ENCODE measurements at places on chromosomes 5 and 9.
A peak's percentile ranks its signal among the peaks of the same experiment; 100 is the strongest.

GRCh38 chr5:86442036-86442745 lies 175.6 kb upstream of the COX7C start:
- no peak for DNase-seq

DNA sequence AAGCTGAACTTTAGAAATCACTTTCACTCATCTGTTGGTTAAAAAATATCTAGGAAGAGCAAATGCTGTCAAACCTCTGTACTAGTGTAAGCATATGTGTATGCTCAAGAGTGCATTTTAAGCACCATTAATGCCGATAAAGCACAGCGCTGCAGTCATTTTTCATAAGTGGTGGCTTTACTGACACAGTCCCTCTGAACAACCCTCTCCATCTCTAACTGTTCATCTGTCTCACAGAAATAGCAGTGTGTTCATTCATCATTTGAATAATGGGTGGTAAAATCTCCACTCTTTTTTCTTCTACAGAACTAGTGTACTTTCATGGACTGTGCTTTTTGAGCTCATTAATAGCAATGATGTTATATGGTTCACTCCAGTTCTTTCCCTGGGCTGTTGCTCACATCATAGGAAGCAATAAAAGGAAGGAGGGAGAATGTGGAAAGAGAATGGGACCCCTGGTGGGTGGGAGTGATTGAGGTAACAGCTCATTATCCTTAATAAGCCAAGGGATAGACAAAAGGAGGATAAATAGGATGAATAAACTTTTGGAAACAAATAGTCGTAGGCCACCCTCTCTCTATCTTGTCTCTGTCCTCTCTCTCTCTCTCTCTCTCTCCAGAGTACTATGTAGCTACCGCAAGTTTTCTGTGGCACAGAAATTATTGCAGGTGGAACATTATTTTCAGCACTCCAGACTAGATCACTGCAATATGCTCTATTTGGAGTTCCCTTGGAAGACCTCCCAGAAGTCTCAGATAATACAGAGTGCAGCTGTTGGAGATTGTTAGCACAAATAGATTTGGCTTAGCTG lies 117.9 kb upstream of the PRDM9 start:
- peak; percentile 91 for DNase-seq

GRCh38 chr9:123658792-123659191 lies 271.1 kb downstream of the DENND1A start:
- DNase-seq: no peak

GRCh38 chr9:124197177-124198095 lies 60.3 kb upstream of the NEK6 start:
- DNase-seq: no peak

- no peak for DNase-seq
Observed at GRCh38 chr9:33408087-33408486, 5.7 kb upstream of the AQP7 start.

DNA sequence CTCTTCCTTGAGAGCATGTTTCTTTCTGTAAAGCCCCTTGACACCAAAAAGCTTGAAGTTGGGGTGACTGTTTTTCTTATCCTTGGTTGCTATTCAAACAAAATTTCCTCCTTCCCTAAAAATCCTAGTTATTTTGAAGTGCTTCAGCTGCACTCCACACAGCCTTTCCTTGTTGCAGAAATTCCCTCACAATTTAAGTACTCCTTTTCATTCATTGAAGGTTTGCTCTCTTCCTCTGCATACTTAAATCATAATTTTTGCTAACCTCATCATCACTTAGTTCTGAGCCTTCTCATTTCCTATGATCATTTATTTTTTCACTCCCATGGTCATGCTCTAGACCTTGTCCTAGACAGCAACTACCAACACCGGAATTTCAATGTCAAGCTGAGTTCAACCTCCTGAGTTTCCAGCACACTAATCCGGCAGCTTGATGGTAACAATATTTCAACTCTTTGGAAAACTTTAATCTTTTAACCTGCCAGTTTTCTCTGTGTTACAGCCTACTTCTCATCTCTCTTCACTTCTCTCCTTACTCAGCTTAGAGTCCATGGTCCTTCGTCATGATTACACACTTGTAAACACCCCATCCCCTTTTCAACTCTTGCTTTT lies 78.7 kb upstream of the ACTBL2 start:
- no peak for DNase-seq

DNA sequence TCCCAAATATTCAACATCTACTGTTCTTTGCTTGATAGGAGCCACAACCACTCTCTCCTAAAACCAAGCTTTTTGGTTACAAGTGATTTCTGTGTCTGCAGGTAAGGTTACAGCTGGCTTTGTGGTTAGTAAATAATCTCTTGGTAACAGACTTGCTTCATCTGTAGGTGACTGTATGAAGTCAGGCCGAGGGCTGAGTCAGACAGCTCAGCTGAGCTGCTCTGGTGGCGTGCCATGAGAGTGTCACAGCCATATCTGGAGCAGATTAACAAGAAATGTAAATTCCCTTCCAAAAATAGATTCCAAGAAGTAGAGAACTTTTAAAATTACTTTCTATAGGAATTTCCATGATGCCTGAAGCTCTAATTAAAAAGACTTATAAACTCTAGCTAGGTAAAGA lies 23.7 kb upstream of the TAS2R1 start:
- DNase-seq: no peak

DNA sequence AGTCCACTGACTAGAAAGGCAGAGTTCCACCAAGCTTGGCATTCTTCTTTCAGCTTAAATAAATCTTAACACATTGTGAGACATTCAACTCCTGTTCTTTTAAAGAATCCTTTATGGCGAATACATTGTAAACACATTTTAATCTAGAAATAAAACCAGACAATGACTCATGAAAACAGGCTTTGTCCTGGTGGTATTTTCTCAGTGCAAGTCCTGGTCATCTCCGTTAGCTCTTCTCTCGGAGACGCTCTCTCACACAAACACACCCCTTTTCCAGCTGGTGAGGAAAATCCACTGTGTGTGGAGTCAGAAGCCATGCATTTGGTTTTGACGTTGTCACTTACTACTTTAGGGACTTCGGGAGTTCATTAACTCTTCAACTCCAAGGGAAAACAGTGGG lies 140.4 kb downstream of the AUH start:
- no peak for DNase-seq

DNA sequence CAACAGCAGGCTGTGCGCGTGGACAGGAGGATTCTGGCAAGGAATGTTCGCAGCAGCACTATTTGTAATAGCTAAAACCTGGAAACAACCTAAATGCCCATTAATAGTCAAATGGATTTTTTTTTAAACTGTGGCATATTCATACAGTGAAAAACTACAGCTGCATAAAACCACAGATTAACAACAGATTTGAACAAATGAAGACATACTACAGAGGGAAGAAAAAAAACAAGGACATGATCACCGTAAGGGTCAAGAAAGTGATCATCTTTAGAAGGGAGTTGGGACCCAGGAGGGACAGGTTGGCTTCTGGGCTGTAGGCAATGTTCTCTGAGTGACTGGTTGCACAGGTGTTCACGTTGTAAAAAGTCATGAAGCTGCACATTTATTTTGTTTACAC lies 1.2 kb upstream of the TMOD1 start:
- no peak for DNase-seq

- no peak for DNase-seq
Observed at GRCh38 chr9:90307891-90308290, 334.7 kb downstream of the DIRAS2 start.

DNA sequence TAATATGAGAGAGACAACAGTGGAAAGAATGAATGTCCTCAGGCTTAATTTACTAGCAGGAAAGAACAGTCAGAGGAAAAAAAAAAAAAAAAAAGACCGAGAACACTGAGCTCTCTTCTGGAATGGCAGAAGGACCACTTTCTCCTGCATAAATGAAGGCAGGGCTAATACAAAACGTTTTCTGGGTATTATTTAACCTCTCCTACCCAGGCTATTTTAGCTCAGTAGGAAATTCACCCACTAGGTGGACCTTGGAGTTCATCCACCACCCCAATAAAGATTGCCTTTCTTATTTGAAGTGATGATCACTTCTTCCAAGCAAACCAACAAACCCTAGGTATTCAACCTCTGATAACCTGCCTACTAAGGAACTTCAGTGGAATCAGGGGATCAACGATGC lies 3.7 kb downstream of the GLIS3 start:
- no peak for DNase-seq

- peak; percentile 30 for DNase-seq
Observed at GRCh38 chr9:121651295-121652020, at the start of gene DAB2IP. TSS of gene DAB2IP (plus strand) at chr9:121651634. CDS start at chr9:121651776, 142 bp downstream.

GRCh38 chr5:178337334-178337741 lies 104.7 kb upstream of the PHYKPL start:
- DNase-seq: no peak

DNA sequence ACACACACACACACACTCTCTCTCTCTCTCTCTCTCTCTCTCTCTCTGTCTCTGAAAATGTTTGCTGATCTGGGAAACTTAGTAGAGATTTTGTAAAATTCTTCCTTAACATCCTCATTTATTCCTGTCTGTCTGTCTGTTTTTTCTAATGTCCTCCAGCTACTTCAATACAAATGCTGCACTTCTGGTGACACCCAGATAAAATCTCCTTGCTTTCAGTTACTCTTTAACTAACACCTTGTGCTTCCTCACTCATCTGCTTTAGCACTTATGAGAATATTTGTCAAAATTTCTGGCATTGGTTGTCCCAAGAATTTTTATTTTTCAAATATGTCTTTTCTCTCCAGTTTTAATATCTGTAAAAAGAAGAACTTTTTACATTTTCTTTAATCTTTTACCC lies 35.0 kb upstream of the ARRDC3 start:
- no peak for DNase-seq

GRCh38 chr5:107669096-107670031 lies 1.4 kb downstream of the EFNA5 start:
- DNase-seq: no peak

GRCh38 chr5:139828207-139828895 lies 32.7 kb downstream of the PSD2 start:
- DNase-seq: no peak

GRCh38 chr5:113058269-113058668 lies 81.7 kb downstream of the DCP2 start:
- no peak for DNase-seq

DNA sequence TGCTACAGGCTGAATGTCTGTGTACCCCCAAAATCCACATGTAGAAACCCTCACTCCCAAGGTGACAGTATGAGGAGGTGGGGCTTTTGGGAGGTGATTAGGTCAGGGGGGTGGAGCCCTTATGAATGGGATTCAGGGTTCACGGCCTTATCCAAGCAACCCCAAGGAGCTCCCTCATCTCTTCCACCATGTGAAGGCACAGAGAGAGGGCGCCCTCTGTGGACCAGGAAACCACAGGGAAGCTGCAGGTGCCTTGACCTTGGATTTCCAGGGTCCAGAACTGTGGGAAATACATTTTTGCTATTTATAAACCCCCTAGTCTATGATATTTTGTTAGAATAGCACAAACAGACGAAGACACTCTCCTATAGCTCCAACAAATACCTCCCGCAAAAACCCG lies 53.6 kb upstream of the IRX2 start:
- DNase-seq: no peak

DNA sequence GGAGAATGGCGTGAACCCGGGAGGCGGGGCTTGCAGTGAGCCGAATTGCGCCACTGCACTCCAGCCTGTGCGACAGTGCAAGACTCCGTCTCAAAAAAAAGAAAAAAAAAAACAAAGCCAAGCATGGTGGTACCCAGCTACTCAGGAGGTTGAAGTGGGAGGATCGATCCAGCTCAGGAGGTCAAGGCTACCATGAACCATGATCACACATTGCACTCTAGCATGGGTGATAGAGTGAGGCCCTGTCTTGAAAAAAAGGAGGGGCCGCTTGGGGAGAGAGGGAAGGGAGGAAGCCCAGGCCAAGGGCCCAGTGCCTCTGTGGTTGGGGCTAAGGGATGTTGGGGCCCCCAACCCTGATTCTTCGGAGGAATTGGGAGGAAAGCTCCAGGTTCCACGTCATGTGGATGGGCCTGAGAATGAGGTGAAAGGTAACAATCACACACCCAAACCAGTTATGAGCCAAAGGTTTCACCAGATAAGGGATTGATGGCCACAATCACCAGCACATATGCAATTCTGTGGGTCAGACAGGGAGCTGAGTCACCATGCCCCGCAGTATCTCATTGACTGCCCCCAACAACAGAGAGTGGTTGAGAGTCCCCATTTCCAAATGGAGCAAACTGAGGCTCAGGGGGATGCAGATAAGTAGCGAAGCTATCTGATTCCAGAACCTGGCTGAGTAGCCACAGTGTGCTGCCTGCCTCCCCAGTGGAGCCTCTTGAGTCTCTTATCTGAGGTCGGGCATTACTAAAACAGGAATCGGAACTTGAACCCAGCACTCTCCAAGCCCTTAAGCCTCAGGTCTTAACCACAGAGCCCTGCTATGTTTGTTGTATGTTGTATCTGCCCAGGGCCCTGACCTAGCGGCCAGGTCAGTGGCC lies 20.5 kb downstream of the SWI5 start:
- DNase-seq: no peak

- DNase-seq: no peak
Observed at GRCh38 chr5:15757103-15757502, 257.1 kb downstream of the FBXL7 start.

- DNase-seq: no peak
Observed at GRCh38 chr5:58787987-58788386, 205.1 kb downstream of the RAB3C start.

- peak; percentile 38 for DNase-seq
Observed at GRCh38 chr9:77433675-77434445, 214.3 kb downstream of the GNA14 start.

GRCh38 chr9:115038178-115038577 lies 79.8 kb downstream of the TNC start:
- DNase-seq: no peak

DNA sequence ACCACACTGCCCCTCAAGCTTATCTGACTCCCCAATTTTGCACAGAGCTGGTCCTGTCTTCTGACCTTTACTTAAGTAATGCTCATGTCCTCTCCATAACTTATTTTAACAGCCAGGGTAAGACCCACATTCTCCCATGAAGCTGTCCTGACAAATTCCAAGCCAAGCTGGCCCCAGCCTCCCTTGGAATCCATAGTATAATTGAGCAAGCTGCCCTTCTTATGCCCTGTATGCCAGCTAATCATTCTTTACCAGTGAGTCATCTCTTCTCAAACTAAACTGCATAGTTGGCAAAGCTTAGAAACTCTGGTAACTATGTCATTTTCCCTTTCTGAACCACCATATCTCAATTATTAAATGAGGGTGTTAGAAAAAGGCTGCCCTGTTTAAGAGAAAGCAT lies 92.4 kb downstream of the NFIB start:
- DNase-seq: no peak
